GM12865 (cell line): ENCODE measurements at places on chromosomes 16 and 17.
A peak's percentile ranks its signal among the peaks of the same experiment; 100 is the strongest.

GRCh38 chr17:50033316-50033715 lies 22.6 kb upstream of the ITGA3 start:
- no peak for DNase-seq

- DNase-seq: no peak
Observed at GRCh38 chr17:17342242-17342945, 39.2 kb downstream of the NT5M start.

- no peak for DNase-seq
Observed at GRCh38 chr16:85171759-85172454, 59.6 kb upstream of the CIBAR2 start.

DNA sequence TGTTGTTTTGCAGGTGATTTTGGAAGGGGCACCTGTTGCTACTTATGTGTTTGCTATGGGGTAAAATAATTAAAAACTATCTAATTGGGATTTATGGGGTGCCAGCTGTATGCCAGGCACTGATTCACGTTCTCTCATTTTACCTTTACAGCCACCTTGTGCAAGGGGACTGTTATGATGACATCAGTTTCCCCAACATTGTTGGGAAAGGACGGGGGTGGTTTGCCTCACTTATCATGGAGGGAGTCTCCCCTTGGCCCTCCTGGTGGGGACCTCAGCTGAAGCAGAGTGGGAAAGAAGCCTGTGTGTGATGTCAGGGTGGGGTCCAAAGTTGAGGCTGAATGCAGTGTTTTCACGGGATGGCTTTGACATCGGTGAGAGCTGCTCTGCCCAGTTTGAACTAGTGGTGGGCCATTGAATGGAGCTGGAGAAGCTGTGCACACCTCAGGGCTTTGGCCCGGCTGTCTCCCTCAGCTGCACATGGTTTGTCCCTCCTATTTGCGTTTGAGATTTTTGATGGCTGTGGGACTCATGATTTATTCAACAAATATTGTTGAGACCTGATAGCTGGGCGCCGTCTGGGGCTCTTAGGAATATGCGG lies 36.1 kb downstream of the CMIP start:
- DNase-seq: peak; percentile 26

GRCh38 chr17:34255841-34256240 lies 756 bp downstream of the CCL2 start:
- DNase-seq: no peak

- no peak for DNase-seq
Observed at GRCh38 chr16:72598696-72599095, 426.7 kb upstream of the PMFBP1 start.

DNA sequence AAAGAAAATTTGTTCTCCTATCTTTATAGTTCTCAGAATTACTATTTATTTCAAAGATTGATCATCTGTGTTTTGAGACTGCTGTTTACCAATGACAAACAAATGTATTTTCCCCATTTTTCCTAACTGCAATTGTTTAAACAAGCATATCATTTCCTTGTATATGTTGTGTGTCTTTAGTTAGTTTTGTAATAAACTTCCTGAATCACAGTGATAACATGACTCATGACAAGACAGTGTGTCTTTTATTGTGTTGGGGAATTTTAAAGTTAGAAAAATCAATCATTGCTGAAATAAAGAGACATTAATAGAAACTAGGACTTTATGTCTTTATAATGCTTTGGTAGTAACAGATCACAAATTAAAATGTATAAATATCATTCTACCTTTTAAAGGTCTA lies 348.5 kb downstream of the KCNJ2 start:
- no peak for DNase-seq

GRCh38 chr17:6233856-6234255 lies 163.7 kb downstream of the WSCD1 start:
- DNase-seq: no peak

DNA sequence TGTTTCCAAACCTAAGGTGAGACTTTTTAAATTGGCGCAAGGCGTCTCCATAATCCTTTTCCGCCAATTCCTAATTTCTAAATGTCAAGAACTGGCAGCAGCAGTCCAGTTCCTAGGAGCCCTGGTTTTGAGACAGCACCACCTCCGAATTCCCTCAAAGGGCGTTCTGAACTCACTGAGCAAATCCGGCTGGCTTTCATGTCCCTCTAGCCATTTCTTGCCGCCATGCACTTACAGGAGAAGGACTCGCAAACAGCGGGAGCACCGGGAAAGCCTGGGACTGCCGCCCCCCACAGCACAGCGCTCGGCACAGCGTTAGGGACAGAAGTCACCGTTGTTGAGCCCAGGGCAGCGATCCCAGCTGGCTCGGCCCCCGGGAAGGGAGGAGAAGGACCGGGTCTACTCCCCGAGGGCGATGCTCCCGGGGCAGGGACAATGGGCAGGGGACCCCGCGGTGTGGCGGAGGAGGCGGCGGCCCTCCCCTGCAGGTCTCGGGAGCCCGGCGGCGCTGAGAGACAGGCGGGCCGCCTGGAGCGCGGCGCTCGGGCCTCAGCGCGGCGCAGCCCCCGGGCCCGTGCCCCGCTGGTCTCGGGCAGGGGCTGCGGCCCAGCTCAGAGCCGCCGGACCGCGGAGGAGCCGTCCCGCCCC lies 545 bp downstream of the ARHGAP17 start:
- DNase-seq: peak; percentile 57

- no peak for DNase-seq
Observed at GRCh38 chr16:69169607-69170352, 17.2 kb upstream of the SNTB2 start.

DNA sequence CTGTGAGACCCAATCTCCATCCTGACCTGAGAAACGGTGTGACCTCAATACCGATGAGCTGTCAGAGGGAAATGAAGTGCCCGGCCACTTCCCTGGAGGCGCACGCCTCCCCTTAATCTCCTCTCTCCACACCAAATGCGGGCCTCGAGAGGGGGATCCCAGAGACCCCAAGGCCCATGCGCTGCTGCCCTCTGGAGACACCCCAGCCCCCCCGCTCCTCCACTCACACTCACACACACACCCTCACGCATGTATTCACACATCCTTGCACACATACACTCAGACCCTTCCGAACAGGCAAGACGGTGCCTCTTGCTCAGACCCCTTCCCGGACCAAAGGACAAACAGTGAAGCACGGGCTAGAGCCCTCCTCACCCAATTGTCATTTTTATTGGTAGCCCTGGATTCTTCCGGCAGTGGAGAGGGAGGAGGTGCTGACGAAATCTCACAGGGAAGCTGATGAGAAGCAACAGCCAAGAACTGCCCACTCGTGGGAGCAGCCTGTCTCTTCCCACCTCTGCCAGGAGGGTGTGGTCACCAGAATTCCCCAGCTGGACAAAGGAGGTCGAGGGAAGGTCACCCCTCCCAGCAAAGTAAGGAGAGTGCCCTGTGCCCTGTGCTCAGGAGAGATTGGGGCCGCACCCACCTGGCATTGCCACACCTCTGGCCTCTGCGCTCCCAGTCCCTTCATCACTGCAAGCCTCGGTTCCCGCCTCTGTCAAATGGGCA lies 136.0 kb upstream of the TNRC6C start:
- DNase-seq: no peak

DNA sequence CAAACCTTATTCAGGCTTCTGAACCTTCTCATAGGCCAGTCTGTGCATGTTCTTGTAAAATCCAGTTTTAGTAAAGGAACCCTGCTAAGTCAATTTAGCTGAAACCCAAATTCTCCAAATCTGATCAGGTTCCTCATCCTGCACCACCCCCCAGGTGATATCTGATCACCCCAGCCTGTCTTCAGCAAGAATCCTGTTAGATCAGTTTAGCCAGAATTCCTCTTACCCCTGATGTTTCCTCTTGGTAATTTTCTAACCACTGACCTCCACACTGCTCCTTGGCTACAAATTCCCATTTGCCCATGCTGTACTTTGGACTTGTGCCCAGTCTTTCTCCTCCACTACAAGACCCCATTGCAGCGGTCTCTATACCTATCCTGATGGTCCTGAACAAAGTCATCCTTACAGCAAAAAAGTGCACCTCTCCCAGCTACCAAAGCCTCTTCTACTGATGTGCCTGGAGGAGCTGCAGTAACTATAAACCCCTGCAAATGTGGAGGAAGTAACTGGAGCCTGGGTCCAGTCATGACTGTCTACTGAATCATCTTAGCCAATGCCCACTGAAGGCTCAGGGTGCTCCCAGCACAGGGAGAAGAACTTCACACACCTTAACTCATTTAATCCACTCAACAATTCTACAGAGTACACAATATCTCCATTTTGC lies 23.8 kb downstream of the TEX14 start:
- no peak for DNase-seq

DNA sequence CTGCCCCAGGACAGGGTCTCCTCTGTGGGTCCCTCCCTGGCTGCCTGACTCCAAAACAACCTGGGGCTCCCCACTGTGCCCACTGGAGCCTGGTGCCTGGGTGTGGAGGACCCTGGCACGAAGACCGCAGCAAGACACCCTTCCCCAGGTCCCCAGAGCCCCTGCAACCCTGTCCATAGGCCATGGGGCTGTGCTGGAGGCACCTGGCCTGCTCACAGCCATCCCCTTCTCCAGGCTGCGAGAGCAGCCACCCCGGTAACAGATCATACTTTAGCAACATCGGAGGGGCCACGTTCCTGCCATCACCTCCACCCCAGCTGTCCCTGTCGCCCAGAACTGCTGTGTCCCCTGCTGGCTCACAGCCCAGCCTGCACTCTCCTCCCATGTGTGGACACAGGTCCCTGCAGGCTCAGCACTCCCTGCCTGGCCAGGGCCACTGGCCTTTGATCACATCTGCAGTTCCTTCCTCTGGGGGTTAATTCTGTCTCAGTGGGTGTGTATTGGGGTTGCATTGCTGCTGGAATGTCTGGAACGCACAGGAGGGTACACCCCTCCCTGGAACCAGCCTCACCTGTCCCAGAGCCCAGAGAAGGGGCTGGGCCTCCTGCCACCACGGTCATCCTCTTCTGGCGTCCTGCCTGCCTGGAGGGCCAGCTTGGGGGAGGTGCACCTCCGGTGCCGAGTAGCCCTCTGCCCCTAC lies 12.2 kb downstream of the PPL start:
- no peak for DNase-seq

DNA sequence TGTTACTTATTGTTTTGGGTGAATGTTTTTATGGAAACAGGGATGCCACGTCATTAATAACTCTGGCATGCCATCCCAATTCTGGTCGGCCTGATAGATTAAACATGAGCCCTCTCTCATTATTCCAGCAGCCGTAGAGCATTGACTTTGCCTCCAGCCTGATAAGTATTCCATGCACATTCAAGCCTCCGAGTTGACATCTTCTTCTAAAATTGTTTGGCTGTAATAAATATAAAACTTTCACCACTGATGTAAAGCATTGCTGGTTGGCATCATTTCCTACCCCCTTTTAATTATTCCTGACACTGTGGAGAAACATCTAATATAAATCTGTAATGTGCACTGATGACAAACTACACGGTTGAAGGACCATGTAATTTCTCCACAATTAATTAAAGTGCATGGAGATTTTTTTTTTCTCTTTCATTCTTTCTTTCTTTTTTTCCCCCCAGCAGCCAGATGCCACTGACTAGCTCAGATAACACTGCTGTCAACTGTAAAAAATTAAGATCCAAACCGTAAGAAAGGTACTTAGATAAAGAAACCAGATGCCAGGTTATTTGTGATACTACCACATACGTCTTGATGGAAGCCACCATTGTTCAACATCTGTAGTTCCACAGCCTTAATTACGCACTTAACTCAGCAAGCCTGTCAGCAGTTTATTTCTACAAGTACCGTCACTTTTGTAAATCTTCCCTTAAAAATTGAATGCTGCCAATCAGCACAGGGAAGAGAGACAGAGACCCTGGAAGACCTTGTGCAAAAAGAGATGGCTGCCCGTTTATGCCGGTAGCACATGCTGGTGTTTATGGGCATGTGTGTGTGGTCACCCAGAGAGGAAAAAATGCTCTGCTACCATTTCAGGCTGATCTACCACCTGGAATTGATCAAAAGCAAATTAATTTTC lies 237.7 kb downstream of the IRX3 start:
- no peak for DNase-seq

DNA sequence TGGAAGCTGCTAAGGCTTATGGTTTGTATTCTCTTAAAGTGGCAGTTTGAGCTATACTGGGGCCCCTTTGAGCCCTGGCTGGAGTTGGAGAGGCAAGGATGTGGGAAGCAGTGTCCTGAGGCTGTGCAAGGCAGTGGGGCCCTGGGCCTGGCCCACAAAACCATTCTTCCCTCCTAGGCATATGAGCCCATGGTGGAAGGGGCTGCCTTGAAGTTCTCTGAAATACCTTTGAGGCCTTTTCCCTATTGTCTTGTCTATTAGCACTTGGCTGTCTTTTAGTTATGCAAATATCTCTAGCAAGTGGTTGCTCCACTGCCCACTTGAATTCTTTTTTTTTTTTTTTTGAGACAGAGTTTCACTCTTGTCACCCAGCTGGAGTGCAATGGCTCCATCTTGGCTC lies 119.2 kb downstream of the PCTP start:
- DNase-seq: no peak

- no peak for DNase-seq
Observed at GRCh38 chr17:42131981-42132432, 9.4 kb downstream of the HSPB9 start.

DNA sequence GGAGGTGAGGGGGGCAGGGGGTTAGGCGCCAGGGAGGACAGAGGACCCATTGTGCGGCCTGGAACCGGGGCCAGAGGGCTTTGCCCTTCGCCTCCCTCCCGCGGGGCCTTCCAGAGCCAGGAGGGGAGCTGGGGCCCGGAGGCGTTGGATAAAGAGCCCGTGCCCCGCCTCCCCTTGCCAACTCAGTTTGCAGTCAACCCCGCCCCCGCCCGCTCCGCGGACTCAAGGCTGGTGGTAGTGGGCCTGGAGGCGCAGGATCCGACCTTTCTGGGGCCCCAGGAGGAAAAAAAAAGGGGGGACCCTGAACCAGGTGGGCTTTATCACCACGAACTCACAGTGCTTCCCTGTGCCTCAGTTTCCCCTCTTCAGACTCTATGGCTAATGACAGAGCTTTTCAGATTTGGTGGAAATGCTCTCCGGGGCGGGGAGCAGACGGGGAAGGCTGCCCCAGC lies 2.0 kb upstream of the SPHK1 start:
- no peak for DNase-seq

DNA sequence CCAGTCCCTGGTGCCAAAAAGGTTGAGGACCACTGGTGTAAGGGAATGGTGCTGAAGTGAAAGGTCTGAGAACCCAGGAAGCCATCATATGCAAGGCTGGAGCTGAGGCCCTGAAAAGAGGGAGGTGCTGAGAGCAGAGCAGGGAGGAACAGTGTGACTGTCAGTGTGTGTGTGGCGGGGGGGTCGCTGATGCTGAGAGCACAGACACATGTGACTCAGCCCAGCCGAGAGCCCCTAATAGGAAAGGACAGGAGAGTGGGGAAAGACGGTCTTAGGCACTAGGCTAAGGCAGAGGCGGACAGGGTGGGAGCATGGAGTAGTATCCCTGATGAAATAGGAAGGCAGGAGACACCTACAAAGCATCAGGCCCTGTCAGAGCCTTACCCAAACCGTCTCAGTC lies 1.2 kb downstream of the B9D1 start:
- no peak for DNase-seq

GRCh38 chr17:40903129-40903847 lies 18.2 kb upstream of the KRT20 start:
- DNase-seq: no peak
